ENCODE measurements at places on chromosomes 3 and 15.

DNA sequence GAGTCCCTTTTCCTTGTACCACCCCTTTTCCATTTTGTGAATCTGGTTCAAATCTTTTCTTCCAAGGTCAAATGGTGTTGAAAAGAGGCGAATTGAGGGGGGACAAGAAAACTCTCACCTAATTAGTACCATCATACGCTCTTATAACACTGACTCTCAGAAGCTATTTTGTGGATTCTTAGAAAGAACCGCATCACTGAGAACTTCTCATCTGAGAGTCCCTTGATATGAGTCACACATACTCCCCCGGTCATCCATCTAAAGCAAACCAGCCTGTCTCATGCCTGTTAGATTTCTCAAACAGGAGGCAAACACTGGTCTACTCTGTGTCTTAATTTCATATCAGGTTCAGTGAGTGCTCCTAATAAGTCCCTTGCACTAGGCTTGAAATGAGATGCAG is 76.5 kb upstream of the SPRED1 start:
- DNase-seq: no peak

DNA sequence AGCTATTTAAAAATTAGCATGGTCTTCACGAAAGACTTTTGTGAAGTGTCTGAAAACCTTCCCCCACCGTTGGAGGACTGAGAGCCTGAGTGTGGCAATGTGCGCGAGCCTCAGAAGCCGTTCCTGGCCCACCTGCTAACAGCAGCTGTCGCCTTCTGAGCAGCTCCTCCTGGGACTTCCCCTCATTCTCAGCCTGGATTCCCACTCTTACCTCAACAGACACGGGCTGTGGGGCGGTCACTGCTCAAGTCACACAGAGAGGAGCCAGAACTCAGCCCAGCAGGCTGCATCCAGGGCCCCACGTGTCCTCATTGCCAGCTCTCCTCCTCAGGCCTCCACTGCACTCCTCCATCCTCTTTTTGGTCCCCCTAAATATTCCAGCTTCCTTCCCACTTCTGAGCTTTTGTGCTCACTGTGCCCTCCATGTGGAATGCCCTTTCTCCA is 7.8 kb downstream of the DNASE1L3 start:
- DNase-seq: no peak

GRCh38 chr15:52290800-52291199 is 4.8 kb downstream of the MYO5C start:
- no peak for DNase-seq

- no peak for DNase-seq
Measured at GRCh38 chr3:160779040-160779439, 23.0 kb downstream of the PPM1L start.

DNA sequence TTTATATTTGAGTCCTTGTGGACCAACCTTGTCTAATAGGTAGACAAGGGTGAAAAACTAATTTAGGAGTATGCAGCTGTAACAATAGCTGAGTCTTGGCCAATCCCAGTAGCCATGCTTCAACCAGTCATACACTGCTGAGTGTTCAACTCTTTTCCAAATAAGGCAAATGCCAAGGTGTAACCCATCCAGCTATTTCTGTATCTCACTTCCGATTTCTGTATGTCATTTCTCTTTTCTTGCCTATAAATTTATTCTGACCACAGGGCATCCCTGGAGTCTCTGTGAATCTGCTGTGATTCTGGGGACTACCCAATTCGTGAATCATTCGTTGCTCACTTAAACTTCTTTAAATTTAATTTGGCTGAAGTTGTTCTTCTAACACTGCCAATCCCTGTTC is 93.2 kb downstream of the MAGI1 start:
- DNase-seq: no peak

DNA sequence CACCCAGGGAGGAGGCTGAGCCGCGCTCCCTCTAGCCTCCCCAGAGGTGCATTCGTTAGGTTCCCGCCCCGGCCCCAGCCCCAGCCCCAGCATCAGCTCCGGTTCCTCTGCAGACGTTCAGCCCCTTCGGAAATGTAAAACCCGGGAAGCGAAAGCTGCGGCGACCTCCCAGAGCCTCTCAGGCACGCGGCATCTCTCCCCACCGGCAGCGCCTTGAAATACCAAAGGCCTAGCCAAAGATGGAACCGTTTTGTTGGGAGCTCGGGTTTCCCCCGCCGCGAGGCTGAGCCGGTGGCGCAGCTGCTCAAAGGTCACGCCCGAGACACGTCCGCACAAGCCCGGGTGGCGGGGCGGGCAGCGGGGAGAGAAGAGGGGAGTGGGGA is 77.8 kb upstream of the HES1 start:
- DNase-seq: peak; percentile 66

GRCh38 chr3:53772562-53772961 is 73.7 kb downstream of the CHDH start:
- DNase-seq: no peak

DNA sequence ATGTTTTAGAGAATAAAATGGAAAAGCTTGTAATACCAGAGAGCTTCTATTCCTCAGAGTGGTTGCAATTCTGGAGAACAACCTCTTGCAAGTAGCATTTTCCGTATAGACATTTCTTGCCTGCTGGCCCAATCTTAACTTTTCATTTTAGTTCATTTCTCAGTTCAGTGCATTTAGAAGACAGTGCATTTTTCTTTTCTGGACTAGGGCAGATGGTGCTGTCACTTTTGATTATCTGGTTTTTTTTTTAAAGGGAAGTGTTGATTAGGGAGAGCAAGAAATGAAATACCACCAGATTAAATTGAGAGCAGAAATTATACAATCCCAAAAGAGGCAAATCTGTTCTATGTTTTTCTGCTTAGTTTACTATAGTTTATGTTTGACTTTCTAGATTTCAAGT is 172.7 kb downstream of the GHSR start:
- DNase-seq: no peak

DNA sequence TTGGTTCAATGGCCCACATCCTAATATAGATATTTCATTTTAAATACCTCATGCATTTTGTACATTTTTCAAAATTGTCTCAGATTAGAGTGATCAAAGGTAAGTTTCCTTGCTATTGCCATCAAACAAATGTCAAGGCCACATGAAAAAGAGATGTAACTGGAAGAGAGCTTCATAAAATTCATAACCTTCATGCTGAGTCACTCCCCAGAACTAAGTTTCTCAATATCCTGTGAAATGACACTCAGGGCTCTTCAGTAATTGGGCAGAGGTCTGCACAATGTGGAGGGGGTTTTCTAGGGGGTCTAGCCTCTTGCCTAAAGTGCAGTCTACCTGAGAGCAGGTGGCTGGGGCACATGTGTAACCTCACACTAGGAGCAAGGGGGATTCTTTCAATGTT is 152.2 kb upstream of the SLC2A2 start:
- DNase-seq: no peak

- no peak for DNase-seq
Measured at GRCh38 chr3:42593635-42594034, 3.0 kb downstream of the SS18L2 start.

DNA sequence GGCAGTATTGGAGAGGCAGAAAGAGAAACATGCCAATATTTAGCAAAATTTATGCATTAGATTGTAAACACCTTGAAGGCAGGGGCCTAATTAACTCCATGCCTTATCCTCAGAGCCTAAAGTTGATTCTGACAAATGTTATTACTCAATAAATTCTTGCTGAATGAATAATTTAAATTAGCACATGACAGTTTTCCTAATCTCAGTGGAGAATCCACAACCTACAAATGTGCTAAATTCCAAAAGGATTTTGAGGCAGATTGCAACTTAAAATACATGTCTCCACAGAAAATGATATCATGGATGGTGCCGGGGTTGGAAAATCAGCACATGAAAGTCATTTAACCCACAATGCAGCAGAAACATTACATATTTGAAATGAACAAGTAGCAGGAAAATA is 41.1 kb upstream of the NANOGP8 start:
- DNase-seq: no peak

DNA sequence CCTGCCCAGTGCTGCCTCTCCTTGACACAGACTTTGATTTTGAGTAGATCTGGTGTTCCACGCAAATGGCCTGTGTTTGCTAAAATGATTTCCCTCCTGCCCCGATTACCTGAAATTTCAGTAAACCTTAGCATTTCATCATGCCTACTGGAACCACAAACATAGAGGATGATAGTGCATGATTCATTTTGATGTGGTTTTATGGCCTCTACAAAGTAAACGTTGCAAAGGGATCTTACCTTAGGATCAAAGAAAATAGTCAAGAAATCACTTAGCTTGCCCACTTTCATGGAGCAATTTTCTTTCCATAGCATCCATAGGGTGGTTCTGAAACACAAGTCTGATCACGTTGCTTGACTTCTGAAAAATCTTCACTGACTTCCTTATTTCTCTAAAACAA is 524.6 kb upstream of the ATP11B start:
- no peak for DNase-seq

DNA sequence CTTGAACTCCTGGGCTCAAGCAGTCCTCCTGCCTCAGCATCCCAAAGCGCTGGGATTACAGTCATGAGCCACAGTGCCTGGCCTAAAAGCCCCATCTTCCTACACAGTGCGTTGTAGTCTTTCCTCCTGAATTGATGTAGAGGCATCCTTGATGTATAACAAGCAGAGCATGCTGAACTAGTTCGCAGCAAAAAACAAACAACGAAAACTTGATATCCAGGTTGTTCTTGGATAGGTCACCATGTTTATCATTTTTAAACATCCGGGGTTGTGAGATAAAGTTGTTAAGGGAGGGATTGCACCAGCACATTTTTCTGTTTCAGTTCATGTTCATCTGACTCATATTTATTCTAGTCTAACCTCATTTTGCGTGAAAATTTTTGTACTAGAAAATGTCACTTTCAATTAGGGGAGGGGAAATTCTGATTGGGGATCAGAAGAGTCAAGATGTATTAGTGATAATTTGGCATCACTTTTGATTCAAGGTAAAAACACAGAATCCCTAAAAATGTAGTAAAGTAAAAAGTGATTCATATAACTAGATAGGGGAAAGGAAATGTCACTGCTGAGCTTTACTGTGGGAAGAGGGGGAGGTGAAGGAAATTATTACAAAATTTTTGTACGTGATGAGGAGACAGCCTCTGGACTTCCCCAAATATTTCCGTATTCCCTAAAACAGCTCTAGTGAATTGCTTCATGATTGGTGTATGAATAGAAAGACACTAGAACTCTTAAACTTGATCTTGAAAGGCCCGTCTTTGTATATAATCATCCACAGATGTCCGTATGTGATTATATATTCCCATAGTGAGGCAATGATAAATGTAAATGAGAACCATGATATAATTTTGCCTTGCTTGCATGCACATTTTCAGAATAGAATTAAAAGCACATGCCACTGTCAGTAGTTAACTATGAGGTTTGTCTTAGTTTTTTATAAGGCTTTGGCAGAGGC is 22.9 kb downstream of the RAB8B start:
- DNase-seq: no peak

- DNase-seq: no peak
Measured at GRCh38 chr3:71244826-71245488, 338.6 kb downstream of the FOXP1 start.

DNA sequence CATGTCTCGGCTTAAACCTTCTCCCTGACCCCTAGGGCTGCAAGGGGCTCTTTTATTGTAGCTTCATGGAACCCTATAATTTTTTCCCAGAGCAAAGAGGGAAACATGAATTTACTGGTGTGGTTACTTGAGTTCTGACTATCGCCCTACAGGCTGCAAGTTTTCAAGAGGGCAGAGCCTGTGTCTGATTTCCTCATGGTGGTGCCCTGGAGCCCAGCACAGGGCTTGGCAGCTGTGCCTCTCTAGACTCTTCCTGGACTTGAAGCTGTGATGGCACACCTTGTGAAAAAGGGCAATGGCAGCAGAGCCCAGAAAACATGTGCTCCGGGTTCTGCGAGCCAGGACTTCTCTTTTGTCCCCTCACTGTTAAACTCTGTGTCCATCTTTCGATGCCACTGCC is 34.2 kb upstream of the TF start:
- DNase-seq: no peak

DNA sequence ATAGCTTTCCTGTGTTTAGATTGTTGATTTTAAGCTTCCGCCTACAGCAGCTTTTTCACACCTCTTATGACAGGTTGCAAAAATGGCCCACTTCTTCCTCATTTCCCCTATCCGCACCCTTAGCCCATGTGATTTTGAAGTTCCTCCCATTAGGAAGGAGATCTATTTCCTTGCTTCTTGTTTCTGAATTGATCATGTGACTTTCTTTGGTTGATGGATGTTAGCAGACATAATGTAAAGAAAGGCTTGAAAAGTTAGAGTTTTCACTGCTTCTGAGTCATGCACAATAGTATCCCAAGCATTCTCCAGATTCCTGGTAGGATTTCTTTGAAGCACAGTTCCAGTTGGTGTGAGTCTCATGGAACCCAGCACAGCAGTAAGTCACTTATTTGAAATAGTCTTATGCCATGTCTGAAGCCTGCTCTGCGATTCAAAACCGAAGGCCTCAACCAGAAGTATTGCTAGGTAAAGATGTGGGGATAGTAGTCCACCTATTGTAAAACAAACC is 76.6 kb downstream of the EDEM1 start:
- no peak for DNase-seq

GRCh38 chr3:180329187-180329586 is 272.8 kb upstream of the TTC14 start:
- DNase-seq: no peak

DNA sequence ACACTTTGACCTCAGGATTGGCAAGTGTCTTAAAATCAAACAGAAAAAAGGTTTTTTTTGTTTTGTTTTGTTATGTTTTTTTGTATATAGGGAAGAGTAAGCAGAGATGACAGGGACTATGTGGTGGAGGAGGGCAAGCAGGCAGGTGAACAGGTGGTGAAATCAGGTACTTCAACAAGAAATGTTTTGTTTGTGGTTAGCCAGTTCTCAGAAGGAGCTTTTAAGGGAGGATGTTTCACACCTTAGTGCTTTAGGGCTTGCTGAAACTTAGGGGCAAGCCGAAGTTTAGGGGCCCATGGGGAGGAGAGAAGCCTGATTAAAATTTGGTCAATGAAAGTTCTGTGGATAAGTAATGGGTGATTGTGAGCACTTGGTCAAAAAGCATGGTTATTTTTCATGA is 370.7 kb upstream of the SLCO3A1 start:
- DNase-seq: no peak

DNA sequence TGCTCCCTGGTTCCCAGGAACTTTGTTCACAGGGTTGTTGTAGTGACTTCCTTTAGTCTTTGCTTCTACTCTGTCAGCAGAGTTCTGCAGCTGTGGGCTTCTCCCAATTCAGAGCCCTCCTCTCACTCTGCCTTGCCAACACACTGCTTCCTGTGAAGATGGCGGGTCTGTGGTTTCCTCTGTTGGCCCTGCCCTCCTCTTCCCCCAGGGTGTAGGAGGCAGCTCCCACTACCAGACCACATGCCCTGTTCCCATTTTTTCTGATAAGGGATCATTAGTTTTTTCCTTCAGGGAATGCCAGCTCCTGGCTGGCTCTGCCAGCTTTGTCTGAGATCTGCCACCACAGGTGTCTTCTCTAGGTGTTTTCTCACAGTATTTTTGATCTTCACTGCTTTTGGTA is 12.7 kb downstream of the SPSB4 start:
- no peak for DNase-seq

DNA sequence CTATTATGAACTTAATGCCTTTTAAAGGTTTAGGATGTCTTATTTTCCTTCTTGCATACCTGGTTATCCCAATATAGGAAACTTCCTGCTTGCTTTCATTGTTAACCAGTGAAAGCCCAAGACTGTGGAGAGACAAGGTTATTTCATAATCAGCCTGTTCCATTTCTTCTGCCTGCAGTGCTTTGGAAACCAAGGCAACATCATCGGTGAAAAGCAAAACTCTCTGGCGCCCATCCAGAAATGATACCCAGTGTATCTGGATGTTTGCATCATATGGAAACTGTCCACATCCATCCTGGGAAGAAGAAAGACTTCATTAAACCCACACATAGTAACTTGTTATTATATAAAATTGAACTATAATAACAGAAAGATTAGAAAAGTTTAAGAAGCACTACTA is 170.1 kb downstream of the VPS13C start:
- no peak for DNase-seq

- no peak for DNase-seq
Measured at GRCh38 chr3:69791106-69791505, 51.8 kb downstream of the MITF start.

Data from iPS DF 6.9 (cell line).